ENCODE measurements at places on chromosomes 2 and 18. TPM values are rescaled to one million over a fixed set of nuclear protein-coding genes. Genes with fewer than 3 reads are reported as not detected.

DNA sequence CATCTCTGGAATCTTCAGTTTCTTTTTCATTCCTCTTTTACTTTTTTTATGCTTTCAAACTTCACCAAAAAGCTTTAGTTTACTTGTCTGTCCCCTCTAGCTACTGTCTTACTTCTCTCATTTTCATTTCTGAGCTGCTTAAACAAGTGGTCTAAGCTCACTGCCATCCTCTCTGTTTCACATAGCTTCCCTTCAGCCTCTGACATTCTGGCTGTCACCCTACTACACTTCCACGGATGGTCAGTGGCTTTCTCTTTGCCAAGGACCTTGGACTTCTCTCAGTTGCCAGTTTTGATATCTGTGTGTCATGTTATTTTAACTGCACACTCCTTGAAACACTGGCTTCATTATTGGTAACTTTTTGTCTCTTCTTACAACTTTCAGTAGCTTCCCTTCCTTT, 176.1 kb downstream of the IKZF2 start:
- no peak for DNase-seq

The MYL1 gene
- total RNA-seq: not detected

The GKN1 gene
- not detected for total RNA-seq

DNA sequence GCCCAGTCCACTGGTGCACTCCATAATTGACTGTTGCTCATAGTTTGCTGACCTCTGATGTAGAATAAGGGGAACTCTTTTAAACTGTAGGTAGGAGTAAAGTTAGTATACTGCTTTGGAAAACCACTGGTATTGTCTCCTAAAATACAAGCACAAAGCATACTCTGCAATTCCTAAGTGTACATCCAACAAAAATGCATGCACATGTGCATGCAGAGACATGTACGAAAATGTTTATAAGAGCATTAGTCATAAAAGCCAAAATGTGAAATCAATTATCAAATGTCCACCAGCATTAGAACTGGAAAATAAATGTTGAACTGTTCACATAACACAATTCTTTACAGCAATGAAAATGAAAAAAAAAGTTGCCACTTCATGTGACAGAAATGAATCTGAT, 39.8 kb upstream of the DDX18 start:
- DNase-seq: no peak

The GREB1L gene
- not detected for total RNA-seq

The TLX2 gene
- not detected for total RNA-seq

- DNase-seq: no peak
Observed at GRCh38 chr2:236170590-236171165, 2.5 kb upstream of the GBX2 start.

- no peak for DNase-seq
Observed at GRCh38 chr18:3075491-3075890, 62.5 kb upstream of the LPIN2 start.

DNA sequence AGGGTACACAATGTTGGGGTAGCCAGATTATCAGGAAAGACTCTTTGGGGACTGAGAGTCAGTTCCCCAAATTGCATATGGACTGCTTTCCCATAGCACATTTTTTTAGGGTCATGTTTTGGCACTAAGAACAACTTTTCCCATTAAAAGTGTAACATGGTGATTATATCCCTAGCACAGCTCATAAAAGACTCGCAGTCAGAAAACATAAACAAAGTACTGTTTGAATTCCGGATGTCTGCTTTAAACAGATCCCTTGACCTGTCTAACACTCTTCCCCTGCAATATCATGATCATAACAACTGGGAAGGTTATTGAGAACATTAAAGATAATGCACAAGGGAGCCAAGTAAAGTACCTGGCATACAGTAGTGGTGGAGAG, 262.2 kb downstream of the ASXL3 start:
- no peak for DNase-seq

DNA sequence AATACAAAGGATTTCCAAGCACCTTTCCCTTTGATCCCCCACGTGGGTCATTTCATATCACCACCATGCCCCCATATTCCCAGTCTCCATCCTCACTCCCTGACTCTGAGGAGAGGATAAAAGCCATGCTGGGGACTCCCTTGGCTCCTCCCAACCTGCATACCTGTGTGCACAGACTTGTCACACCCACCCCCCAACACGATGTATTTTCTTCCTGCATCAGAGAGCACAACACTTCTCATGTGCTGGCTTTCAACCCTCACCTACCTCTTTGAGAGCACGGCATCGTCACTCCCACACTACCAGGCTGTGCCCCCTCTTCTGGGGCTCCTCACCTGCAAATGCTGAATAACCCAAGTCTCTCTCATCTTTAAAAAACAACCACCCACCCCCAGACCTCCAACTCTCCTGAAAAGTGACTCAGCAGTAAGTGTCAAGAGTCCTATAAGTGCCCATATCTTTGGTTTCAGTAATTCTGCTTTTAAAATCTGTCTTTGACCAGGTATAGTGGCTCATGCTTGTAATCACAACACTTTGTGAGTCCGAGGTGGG, 53.1 kb downstream of the AP1S3 start:
- no peak for DNase-seq

GRCh38 chr2:238551091-238551490, 124.4 kb downstream of the ASB1 start:
- DNase-seq: no peak

The C18orf63 gene
- total RNA-seq: not detected

DNA sequence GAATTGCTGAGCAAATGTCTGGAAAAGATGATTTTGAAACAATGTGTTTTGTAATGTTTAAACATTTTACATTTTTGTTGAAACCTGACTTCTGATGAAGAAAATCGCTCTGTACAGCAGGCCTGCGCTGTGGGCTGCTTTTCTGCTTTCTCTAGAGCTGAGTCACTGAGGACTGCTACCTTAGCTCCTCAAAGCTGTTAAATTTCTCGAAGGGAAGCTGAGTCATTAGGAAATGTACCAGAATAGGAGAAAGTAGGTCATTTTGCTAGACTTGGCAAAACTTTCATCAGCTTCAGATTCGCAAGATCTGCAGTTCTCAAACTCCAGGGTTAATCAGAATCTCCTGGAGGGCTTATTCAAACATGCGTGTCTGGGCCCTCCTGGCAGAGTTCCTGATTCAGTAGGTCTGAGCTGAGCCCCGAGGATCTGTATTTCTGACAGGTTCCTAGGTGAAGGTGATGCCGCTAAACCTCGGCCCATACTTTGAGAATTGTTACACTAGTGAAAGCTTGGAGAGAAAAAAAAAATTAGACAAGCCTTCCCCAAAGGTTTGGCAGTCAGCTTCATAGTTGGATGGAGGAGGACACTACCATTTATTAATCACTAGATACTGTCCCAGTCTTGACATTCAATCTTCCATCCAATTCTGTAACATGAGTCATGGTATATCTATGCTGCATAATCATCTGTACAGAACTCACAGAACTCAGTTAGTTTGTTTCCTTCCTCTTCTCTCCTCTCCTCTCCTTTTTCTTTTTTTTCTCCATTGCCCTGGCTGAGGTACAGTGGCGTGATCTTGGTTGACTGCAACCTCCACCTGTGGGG, 297.6 kb downstream of the PARD3B start:
- DNase-seq: no peak

The SLC25A52 gene
- total RNA-seq: not detected

The RUFY4 gene
- 0.53 TPM for total RNA-seq

GRCh38 chr2:174336501-174337336, 2.0 kb downstream of the SP9 start:
- peak; percentile 64 for DNase-seq

- DNase-seq: no peak
Observed at GRCh38 chr2:172931918-172932520, 143.6 kb upstream of the MAP3K20 start.

The TMEM178A gene
- not detected for total RNA-seq

The FLACC1 gene
- total RNA-seq: 4.6 TPM

The STARD6 gene
- total RNA-seq: not detected

DNA sequence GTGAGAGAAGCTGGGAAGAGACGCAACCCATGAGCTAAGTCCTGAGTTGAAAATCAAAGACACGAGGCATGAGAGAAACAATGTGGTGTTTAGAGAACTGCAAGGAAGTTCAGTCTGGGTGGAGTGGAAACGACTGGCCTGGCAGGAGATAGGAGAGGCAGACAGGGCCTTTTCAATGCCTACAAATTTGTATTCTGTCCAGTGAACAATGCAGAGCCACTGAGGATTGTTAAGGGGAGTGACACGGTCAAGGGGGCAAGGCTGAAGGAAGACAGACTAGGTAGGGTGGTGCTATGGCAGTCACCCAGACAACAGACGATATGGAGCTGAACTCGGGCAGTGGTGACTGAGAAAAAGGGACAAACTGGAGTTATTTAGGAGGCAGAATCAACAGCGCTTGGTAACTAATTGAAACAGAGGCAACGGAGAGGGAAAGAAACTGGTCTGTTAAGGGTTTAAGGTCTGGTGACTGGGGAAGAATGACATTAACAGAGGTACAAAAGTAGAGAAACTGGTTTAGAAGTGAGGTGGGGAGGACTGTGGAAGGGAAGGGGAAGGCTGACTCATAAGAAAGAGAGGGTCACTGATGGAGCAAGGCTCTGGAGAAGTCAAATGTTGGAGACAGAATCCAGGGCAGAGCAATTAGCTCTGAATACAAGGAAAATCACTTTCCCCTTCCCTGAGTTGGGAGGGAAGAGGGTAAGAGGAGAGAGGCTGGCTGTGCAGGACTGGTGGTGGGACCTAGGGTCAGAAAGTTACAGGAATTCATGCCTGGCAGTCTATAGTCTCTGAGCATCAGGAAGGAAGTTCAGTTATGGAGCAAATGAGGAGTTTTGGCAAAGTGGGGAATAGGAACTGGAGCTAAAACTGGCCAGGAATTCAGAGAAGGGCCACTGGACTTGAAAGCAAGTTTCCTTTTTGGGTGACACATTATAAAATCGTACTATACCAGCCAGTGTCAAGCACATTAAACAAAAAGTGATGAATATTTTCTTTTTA, 63.4 kb upstream of the CHRNA1 start:
- DNase-seq: no peak

- DNase-seq: no peak
Observed at GRCh38 chr2:143828763-143829537, 691.0 kb downstream of the ZEB2 start.

- no peak for DNase-seq
Observed at GRCh38 chr18:61570070-61570469, 236.8 kb downstream of the CDH20 start.

The GKN2 gene
- total RNA-seq: not detected

DNA sequence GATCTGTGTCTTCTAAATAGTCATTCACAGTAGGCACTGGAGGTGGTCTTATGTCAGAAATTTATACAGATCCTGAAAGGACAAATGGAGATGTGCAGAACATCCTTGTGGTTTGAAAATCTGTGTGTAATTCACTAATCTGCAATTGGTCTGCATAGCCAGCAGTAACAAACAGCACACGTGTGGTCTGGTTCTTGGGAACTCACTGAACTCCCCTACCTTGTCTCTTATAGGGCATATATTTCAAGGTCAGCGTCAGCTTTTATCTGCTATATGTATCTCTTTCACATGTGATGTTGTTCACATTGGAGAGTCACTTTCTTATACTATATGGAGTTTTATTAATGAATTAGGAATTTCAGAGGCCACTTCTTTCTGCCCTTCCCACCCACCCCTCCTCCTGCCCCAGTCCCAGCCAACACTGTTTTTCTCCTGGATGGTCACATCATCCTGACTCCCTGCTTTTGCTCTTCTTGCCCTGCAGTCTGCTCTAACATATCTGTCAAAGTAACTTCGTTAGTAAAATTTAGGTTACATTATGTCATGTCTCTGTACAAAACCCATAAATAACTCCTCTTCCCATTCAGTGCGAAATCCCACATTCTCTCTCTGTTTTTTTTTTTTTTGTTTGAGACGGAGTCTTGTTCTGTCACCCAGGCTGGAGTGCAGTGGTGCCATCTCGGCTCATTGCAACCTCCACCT, 35.4 kb upstream of the CABYR start:
- DNase-seq: no peak

GRCh38 chr2:238884812-238885408, 37.0 kb downstream of the TWIST2 start:
- DNase-seq: no peak

DNA sequence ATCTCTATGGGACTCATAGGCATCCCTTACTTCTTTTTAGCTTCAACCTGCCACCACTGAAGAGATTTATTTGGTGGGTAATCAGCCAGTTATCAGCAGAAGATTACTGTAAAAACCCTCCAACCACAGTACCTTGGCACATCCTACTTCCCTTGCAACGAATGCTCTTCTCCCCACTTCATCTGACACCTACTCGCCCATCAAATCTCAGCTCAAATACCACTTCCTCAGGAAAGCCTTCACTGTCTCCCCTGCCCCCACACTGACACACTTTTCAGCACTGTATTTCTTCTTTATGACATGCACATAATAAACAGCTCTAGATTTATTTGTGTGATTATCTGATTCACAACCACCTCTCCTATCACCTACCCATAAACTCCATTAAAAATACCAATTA, 3.1 kb downstream of the KDSR start:
- DNase-seq: no peak

DNA sequence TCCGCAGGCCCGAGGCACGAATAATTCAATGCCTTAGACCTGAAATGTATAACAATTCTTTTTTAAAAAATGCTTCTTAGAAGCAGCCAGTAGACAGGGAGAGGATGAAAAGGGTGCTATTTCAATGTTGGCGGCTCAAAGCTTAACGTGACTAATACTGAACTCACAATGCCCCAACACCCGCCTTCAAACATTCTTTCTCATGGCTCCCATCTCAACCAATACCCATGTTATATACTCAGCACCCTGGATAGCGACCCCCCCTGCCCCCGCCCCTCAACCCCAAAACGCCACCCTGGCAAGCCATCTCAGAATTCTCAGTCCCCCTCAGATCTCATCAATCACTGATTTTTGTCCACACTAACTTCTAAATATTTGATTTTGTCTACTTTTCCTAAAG, 4.4 kb downstream of the FBXO41 start:
- no peak for DNase-seq

DNA sequence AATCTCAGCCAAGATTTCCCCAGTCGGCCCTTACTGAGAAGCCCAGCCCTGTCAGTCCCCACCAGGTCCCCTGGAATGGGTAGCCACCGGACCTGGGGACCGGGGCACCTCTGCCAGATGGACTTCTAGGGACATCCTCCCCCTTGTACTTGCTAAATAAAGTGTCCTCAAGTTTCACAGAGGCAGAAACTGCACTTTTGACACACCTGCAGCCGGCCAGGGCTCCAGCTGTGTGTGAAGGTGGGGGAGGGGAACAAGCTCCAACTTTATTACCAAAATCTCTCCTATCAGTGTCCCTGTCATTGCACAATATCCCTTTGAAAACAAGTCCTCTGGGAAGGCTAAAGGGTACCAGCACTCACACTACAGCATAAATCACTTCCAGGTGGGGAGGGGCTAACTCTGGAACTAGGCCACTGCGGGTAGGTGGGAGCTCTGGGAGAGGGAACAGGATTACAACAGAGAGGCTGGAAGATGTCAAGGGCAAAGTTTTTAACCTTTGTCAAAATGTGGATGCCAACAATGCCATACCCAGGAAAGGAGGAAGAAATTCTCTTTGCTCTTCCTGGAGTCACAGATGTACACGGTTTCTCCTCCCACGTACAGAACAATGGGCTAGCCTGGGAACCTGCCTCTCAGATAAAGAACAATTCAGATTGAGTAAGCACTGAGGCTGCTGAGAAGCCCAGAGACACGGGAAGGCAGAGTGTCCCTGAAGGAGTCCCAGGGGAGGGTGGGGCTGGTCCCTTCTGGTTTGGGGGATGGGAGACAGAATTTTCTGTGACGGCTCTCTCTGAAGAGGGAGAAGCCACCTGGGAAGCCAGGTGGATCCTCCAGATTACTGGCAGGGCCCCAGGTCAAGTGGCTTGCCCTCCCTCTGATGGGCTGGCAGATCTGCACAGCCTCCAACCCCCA, 11.0 kb downstream of the SDC1 start:
- DNase-seq: no peak

Measured in activated B cell treated with CpG ODN at 0.5 μM for 24 hours (primary cell).